ENCODE measurements at places on chromosomes 16 and 17.

GRCh38 chr17:63631062-63631461 is 8.8 kb downstream of the MAP3K3 start:
- peaks cover 4% of the 10 kb centered on the region for H3K36me3 ChIP-seq
- peaks cover 23% of the 10 kb centered on the region for H3K4me1 ChIP-seq
- H3K27ac ChIP-seq, result no peak overlapping the region
- no peak for DNase-seq

DNA sequence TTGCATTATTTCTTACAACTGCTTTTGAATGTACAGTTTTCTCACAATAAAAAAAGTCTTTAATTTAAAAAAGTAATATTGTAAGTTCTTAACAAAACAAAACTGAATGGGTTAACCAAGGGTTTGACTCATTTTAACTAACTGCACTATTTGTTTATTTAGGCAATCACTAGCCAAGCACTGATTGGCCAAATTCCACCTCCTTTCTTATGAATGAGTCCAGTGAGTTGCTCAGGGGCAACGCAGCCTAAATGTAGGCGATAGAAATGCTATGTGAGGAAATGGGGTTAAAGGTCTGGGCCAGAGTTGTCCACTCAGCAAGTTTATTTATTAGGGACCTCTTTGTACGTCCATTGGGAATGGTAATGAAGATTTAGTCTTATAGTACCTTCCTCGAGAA is 89.6 kb upstream of the MAF start:
- H3K27me3 ChIP-seq, result peaks cover 4% of the 10 kb centered on the region
- DNase-seq, result no peak
- H3K36me3 ChIP-seq, result no peaks in the 10 kb centered on the region
- no peak overlapping the region for H3K27ac ChIP-seq
- no peak overlapping the region for H3K4me3 ChIP-seq

GRCh38 chr16:27754788-27755690 is 205.1 kb downstream of the KATNIP start:
- DNase-seq, result no peak
- H3K4me1 ChIP-seq, result no peaks in the 10 kb centered on the region
- peaks cover 7% of the 10 kb centered on the region for H3K36me3 ChIP-seq
- no peak overlapping the region for H3K27ac ChIP-seq
- no peaks in the 10 kb centered on the region for H3K27me3 ChIP-seq

- no peaks in the 10 kb centered on the region for H3K27me3 ChIP-seq
- no peaks in the 10 kb centered on the region for H3K36me3 ChIP-seq
- no peaks in the 10 kb centered on the region for H3K4me1 ChIP-seq
- H3K4me3 ChIP-seq, result no peak overlapping the region
- H3K27ac ChIP-seq, result no peak overlapping the region
Measured at GRCh38 chr17:10471858-10472257, 2.5 kb upstream of the MYH4 start.

GRCh38 chr16:13379266-13379665 is 477.9 kb downstream of the SHISA9 start:
- H3K27me3 ChIP-seq, result no peaks in the 10 kb centered on the region
- no peak for DNase-seq
- no peaks in the 10 kb centered on the region for H3K4me1 ChIP-seq
- H3K36me3 ChIP-seq, result no peaks in the 10 kb centered on the region

GRCh38 chr16:74770831-74771526 is 3.6 kb downstream of the FA2H start:
- no peaks in the 10 kb centered on the region for H3K36me3 ChIP-seq
- peaks cover 29% of the 10 kb centered on the region for H3K27me3 ChIP-seq
- no peak overlapping the region for H3K27ac ChIP-seq
- DNase-seq, result no peak
- H3K4me1 ChIP-seq, result peaks cover 11% of the 10 kb centered on the region
- H3K4me3 ChIP-seq, result no peak overlapping the region

Measured in activated CD4-positive, alpha-beta memory T cell treated with anti-CD3 and anti-CD28 coated beads for 36 hours (primary cell).